Dermis microvascular lymphatic vessel endothelial cell (primary cell): ENCODE measurements at places on chromosomes 3 and 15. TPM values are rescaled to one million over a fixed set of nuclear protein-coding genes. Genes with fewer than 3 reads are reported as not detected.

The APOD gene
- 12.9 and 14.5 TPM in 2 replicates for total RNA-seq

The TUSC2 gene
- total RNA-seq = 20.7 and 22.3 TPM in 2 replicates

The TM4SF18 gene
- 318 and 366 TPM in 2 replicates for total RNA-seq

The GRIP2 gene
- total RNA-seq = not detected in 2 replicates

The WDR53 gene
- total RNA-seq = 6.3 and 6.8 TPM in 2 replicates

The PPARG gene
- total RNA-seq = 56.0 and 58.8 TPM in 2 replicates

The TPRG1 gene
- under 0.01 and 0.13 TPM in 2 replicates for total RNA-seq

The ATP13A5 gene
- not detected in 2 replicates for total RNA-seq

The NCK1 gene
- 56.0 and 84.5 TPM in 2 replicates for total RNA-seq

The SOX2 gene
- not detected in 2 replicates for total RNA-seq
